ENCODE measurements at places on chromosomes 3 and 15.

DNA sequence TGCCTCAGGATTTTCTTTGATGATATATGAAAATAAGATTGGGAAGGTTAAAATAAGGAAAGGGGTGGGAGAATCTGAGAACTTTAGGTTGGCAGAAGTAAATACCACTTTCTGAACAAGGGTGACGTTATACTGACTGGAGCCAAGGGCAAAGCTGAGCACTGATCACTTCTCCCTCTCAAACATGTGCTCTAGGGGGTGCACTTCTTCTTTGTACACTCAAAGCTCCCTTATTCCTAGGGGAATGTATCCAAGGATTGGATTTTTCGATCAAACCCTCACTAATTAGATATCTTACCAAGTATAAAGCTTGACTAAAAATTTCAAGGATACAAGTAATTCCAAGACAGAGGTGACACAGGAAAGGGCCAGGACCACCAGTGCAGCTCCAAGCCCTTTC lies 243.9 kb upstream of the UMPS start:
- DNase-seq = no peak

- no peak for DNase-seq
Observed at GRCh38 chr3:11914651-11915050, 68.0 kb upstream of the TAMM41 start.

DNA sequence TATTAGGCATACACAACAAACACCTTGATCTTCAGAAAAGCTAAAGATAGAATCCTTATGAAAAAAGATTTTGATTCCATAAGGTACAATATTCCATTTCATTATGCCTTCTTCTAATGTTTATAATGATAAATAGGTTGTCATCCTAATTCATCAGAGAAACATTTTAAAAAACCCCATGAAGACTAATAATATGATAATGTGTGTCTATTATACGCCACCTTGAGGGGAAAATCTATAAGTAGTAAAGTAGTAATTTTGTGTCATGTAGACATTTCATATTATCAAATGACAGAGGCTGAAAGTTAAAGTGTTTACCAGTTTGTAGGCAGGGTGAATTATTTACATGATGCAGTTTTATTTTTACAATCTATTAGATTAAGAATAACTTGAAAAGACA lies 524.3 kb downstream of the GBE1 start:
- DNase-seq = no peak

DNA sequence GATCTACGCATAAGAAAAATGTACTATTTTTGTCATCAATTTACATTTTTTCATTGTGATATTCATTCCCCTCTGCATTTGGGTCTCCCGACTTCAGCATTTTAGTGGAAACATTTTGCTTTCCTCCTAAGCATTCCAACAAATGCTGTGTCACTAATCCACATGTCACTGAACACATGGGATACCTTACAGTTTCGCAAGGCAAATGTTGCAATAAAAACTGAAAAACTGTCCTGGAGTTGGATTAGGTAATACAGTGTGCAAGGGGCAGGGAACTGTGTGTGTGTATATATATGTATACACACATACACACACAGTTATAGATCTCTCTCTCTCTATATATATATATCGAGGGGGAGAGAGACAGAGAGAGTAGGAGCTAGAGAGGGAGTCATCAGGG lies 632.2 kb downstream of the MAGI1 start:
- DNase-seq = no peak

DNA sequence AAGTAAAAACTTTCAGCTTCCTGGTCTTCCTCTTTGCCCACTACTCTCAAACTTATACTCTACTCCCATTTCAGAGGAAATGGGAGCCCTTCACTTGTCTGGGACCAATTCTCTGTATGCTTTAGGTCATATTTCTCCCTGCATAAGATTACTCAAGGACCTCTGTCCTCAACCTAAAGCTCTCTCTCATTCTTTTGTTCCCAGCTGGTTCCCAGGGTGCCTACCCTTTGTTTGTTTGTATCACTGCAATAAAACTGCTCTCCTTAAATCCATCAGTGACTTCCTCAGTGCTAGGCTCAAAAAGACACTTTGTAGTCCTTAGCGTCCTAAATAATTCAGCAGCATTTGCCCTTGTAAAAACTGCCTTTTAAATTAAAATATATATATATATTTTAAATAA lies 2.9 kb downstream of the NGRN start:
- no peak for DNase-seq

DNA sequence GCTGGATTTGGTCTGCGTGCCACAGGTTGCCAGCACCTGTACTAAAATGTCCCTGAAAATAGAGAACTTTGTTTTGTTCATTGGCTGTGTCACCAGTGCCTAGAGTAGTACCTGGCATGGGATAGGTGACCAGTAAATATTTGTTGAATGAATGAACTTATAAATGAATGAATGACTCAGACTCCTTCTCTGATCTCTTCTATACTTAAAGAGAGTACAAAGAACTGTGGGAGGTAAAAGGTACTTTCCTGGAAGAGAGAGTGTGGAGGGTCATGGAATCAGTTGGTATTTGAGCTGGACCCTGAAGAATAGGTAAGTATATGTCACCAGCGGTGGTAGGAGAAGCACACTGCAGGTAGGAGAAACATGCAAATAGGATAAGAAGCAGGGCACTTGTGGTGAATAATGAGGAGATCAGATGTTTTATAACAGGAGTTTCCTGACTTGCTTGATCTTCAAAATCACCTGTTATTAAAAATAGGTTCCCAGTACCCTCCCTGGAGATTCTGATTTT lies 149.4 kb downstream of the LPP start:
- no peak for DNase-seq

- no peak for DNase-seq
Observed at GRCh38 chr15:71809346-71809745, 1.0 kb upstream of the NR2E3 start.

DNA sequence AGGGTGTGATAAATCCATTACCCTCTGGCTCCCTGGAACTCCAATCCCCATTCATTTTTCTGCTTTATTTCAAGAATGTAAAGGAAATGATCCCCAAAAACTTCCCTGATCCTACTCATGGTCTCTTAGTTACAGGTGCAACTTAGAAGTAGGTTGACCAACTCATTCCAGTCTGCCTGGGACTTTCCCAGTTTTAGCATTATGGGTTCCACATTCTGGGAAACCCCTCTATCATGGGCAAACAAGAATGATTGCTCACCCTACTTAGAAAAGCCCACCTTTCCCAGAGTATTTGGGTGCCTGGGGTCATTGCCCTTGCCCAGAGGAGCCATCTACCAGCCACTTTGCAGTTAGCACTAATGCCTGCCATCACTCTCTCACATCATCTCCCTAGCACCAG lies 15.6 kb downstream of the CLDN18 start:
- DNase-seq = no peak
